SK-MEL-5 (cell line): ENCODE measurements at places on chromosomes 1 and 21. TPM values are rescaled to one million over a fixed set of nuclear protein-coding genes. Genes with fewer than 3 reads are reported as not detected.

- peak; percentile 55 for DNase-seq
These were observed 83.0 kb upstream of the ATF3 start for GRCh38 chr1:212525479-212526110.

DNA sequence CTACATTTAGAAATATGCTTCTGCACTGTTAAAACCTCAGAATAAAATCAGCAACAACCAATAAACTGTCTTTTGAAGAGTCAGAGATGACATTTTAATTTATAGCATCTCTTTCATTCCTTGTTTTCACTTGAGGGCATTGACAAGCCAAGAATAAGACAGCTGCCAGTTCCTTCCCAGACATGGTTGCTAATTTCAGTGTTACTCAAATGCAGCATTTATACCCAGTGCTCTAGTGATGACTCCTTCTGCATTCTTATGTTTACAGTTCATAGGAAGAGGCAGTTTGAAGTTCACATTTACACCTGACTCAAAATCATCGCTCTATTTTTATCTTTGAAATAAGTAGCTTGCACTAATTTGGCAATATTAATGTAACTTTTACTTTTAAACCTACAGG lies 44.9 kb downstream of the PLA2G4A start:
- no peak for DNase-seq

DNA sequence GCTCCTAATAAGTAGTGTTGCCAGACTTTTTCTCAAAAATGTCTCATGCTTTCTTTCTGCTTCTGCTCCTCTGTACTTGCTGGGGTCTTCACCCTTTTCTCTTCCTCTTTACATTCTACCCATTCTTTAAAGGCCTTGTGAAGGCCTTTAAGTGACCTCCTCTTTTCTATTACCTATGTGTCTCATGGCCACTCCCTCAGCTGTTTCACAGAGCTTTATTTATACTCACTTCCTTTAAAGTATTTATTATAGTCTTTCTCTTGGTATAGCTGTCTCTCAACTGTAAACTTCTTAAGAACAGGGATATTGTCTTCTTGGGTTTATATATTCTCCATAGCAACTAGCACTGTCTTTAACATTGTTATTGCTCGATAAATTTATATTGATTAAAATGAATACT lies 792 bp downstream of the GOLPH3L start:
- DNase-seq = no peak

COL24A1 gene
- not detected in 2 replicates for total RNA-seq

DNA sequence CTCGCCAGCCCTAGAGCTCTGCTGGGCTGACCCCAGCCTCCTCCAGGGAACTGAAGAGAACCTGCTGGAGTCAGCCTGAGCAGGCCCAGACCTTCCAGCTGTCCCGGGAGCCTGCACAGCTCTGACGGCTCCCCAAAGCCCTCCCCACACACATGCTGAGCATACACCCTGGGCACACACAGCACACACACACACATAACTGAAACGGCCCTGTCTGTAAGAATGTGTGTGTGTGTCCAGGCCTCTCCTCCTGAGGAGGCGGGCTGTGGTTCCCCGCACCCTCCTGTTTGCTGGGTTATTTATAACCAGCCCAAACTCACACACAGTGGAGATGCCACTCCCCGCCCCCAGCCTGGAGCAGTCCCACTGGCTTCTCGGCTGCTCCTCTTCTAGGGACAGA lies 20.2 kb downstream of the SDC3 start:
- no peak for DNase-seq

DNA sequence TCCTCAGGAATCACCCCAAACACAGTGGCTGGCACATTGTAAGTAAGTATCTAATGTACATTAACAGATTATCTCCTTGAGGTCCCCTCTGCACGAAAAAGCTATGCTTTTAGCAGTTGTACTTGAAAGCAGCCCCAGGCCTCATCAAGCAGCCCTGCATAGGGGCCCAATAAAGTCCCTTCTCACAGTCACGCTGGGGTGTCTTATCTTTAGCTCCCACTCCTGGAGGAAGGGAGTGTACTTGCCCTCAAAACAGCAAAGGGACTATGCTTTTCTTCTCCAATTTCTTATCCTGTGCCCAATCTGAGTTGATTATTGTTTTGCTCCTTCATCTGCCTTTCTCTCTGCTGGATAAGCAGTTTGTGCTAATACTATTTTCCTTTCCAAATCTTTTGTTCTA lies 168.8 kb upstream of the PLXNA2 start:
- no peak for DNase-seq

PTPN7 gene
- not detected in 2 replicates for total RNA-seq

GRCh38 chr1:118442214-118442613 lies 257.2 kb upstream of the SPAG17 start:
- no peak for DNase-seq

GRCh38 chr1:20730690-20731056 lies 1.8 kb downstream of the SH2D5 start:
- no peak for DNase-seq

GRCh38 chr21:34147792-34148418 lies 74.5 kb downstream of the MRPS6 start:
- no peak for DNase-seq

C1orf87 gene
- total RNA-seq = not detected in 2 replicates

- no peak for DNase-seq
These were observed 411.7 kb downstream of the PTPRU start for GRCh38 chr1:29648026-29648425.

NCAM2 gene
- total RNA-seq = 5.2 and 7.3 TPM in 2 replicates

DNA sequence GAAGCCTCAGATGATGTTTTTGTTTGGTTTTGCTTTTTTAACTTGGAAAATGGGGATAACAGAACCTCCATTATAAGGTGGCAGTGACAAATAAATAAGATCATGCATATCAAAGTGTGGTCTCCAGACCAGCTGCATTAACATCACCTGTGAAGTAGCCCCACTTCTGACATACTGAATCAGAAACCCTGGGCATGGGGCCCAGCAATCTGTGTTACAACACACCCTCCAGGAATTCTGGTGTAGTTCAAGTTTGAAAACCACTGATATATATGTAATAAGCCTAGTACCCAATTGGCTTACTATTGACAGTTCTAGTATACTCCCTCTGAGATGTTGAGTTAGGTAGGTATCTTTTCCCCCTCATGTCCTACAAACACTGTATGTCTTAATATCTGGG lies 24.1 kb upstream of the RNF19B start:
- DNase-seq = no peak

DNA sequence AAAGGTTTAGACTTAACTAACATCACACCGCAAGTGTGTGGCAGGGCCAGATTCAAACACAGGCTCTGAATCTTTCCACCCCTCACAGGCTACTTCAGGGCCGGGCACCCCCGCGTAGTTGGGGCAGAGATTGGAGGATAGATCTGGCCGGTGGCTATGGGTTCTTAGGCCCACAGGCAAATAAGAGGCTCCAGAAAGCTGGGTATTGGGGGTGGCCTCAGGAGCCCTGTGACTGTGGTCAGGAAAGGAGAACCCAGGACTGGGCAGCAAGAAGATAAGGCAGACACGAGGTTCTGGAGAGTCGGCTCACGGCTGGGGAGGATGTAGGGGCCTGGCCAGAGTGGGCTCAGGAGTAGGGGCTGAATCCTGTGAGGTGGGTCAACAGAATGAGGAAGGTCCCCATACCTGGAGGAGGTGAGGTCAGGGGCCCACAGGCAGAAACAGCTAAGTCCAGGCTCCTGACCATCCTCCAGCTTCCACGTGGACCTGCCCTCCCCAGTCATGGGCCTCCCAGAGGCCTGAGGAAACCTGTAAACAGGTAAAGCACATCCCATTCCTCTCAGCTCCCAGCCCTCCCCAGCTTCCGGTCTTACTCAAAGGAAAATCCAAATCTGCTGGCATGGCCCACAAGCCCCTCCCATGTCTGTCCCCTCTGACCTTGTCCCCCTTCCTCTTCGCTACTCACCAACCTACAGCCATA lies 306.2 kb downstream of the MATN1 start:
- DNase-seq = no peak

- no peak for DNase-seq
These were observed 7.7 kb downstream of the PRAMEF1 start for GRCh38 chr1:12798911-12799310.

- no peak for DNase-seq
These were observed 126.0 kb upstream of the HMCN1 start for GRCh38 chr1:185608177-185608576.

GRCh38 chr1:112513112-112513870 lies 4.5 kb downstream of the WNT2B start:
- DNase-seq = no peak

GRCh38 chr1:40606978-40607377 lies 58.5 kb downstream of the RIMS3 start:
- DNase-seq = no peak

LPAR3 gene
- 0.82 and 1.3 TPM in 2 replicates for total RNA-seq

ADORA1 gene
- total RNA-seq = 0.92 TPM in 1 of 2 replicates, not detected in the other

CFHR3 gene
- total RNA-seq = not detected in 2 replicates

DNA sequence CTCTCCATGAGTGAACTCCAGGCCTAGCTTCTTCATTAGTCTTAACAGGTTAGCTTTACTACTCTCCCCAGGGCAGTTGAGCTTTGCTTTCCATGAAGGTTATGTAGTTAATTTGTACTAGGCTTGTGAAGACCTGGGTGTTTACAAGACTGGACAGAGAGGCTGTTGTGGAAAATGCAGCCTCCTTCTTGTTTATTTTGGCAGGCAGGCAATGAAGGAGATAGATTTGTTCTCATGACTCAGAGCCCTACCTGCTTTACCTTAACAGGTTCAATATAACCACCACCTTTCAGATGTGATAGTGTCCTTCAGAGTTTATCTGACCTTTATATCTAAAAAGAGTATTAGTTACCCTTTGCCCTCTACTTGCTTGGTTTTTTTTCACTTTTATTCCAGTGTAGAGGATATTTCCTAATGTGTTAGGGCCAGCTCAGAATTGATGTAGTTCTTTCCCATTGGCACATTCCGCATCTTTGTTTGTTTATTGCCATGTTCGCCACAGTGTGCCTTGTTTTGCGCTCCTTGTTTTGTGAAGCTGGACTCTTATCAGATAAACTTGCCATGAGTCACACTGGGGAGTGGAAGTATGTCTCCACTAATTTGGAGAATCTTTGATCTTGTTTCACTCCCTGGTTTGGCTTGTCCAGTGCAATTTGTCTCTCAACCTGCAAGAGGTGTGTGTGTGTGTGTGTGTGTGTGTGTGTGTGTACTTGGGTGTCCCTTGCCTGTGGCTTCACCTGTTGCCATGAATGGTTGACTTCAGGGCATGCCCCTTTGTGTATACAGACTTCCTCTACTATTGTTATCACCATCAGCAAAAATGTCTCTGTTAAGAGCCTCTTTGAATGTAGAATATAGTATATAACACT lies 87.4 kb upstream of the MACF1 start:
- no peak for DNase-seq

GRCh38 chr1:226827968-226828513 lies 42.4 kb upstream of the PSEN2 start:
- DNase-seq = peak; percentile 96

DNA sequence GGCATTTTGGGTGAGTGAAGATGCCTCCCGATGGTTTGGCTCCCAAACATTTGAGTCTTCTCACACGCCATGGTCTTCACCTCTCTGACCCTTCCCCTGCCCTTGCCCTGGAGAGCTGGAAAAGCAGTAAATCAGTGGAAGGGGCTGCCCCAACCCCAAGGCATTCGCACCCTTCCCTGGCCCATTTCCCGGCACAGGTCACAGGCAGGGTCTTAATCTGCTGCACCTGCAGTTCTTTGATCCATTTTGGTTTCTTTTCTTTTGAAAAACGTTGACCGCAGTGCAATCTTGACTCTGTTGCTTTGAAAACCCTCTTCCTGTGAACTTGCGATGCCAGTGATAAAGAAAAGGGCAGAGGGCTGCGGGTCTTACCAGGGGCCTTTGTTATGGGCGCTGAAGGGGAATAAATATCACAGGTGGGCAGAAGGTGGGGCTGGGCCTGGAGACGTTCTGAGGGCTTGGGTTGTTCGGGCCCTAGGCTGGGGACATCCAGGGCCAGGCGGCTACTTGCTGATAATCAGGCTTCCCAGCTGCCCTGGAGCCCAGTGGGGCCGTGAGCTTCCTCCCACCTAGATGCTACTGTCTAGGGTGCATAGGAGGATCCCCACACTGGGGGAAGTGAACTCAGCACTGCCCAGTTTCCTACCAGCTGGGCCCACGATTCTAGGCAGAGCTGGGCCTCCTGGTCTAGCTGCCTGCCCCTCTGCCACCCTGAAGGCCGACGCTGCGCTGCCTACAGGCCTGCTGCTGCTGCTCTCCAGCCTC lies 38.6 kb upstream of the EPS8L3 start:
- no peak for DNase-seq

TRAF3IP3 gene
- 0.61 TPM in 1 of 2 replicates, not detected in the other for total RNA-seq

ADORA3 gene
- not detected in 2 replicates for total RNA-seq

DNA sequence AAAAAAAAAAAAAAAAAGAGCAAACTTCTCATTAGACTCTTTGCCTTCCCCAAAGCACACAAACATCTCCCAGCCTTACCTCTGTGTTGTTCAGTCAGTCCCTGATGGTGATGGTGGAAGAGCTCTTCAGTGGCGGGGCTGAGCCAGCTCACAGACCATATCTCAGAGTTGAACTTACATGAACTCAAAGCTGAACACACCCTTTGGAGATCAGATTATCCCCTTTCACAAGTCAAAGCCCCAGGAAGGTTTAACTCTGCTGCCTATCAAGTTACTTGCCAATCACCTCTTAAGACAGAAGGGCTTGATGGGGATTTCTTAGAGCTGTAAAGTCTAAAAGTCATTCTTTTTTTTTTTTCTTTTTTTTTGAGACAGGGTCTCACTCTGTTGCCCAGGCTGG lies 55.2 kb upstream of the L1TD1 start:
- DNase-seq = no peak

GRCh38 chr1:26277719-26278118 lies 2.2 kb upstream of the SH3BGRL3 start:
- no peak for DNase-seq

DNA sequence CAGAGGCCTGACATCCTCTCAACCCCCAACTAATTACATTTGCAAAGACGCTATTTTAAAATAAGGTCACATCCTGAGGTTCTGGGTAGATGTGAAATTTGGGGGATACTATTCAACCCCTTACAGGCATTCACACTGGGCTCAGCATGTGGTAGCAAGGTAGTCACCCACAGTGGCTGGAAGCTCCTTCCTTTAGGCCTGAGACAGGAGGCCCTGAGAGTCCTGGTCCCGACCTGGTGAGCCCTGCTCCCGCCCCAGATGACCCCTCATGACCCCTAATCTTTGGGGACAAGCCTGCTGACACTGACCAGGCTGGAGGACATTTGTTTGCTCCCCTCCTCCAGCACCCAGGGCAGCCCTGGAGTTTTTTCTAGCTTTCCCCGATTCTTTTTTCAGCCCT lies 225.9 kb downstream of the DYRK1A start:
- DNase-seq = no peak

GJA9 gene
- total RNA-seq = not detected in 2 replicates

DNA sequence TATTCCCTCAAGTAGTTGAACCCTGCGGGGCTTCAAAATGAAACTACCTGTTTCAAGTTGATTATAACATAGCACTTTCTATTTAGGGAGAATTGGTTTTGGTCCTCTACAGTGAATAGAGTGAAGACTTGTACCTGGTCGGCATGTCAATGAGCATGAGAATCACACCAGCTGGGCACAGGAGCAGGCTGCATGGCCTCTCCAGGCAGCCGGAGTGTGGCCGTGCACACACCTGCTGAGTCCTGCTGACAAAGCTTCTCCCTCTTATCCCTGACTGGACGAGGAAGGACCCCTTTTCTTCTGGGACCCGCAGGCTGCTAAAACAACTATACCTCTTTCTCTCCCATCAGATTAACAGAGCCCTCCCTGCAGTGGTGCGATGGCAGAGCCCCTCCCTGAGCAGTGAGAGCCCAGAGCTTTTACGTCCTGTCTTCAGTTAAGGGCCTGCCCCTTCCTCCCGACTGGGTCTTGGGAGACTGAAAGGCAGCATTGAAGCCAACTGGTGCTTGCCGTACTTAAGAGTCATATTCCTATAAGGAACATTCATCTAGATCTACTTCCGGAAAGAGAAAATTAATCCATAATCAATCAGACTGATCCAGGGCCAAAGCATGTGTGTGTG lies 124.9 kb downstream of the CAPN8 start:
- DNase-seq = no peak

RNF207 gene
- total RNA-seq = 1.5 and 2.9 TPM in 2 replicates

- no peak for DNase-seq
These were observed 70.3 kb downstream of the HIVEP3 start for GRCh38 chr1:41848216-41848952.
